ENCODE measurements at places on chromosomes 6 and 20.

DNA sequence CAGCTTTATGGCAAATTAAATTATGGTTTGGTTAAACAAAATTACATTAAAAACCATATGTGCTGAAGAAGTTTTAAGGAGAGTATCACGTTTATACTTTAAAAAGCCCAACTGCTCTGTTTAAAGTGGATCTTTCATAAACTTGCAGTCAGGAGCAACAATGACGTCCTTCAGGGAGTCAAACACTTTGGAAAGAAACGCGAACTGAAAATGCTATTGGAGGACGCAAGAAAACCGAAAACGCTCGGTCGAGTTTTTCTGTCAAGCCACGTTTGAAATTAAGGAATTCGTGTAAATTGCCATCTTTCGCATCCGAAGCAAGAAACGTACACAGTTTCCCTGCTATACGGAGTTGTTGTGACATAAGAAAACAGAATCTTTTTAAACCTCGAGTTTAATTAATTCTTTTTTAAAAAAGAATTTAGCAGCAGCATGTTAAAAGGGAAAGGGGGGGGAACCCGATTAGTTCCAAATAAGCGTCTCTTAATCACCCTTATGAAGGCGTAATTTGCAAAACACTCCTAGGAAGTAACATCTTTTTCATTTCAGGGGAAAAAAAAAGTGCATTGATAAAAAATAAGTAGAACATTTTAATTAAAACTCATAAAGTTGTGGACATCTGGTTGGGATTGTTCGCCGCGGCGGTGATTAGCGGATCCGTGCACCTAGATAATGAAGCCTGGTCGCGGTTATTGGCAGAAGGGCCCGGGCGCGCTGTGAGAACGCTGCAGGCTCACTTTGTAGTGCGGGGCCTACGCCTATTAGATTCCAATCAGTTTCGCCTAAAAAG, 295.4 kb downstream of the TFAP2C start:
- no peak for DNase-seq

GRCh38 chr6:17656644-17657043, 50.1 kb downstream of the NUP153 start:
- DNase-seq: no peak

DNA sequence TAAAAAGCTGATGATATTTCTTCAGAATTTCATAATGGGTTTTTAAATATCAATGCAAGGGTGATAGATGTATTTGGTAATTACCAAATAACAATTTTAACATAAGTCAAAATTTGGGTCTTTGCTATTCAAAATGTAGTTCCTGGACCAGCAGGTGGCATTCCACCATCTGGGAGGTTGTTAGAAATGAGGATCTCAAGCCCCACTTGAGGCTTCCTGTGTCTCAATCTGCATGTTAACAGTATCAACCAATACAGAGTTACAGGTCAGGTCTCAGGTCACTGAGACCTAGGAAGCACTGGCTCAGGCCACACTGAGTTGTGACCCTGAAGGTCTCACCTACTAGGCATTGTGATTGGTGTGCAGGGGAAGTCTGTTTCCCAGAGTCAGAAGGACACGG, 57.2 kb upstream of the MTRF1L start:
- DNase-seq: no peak

GRCh38 chr6:90469906-90470305, 117.0 kb downstream of the MAP3K7 start:
- no peak for DNase-seq

GRCh38 chr6:50591135-50591534, 122.2 kb upstream of the TFAP2D start:
- DNase-seq: no peak

GRCh38 chr20:63652192-63652980, 838 bp downstream of the STMN3 start:
- no peak for DNase-seq

- no peak for DNase-seq
Observed at GRCh38 chr20:37352608-37352980, 6.7 kb downstream of the SRC start.

- DNase-seq: no peak
Observed at GRCh38 chr6:960356-960755, 267.4 kb upstream of the EXOC2 start.

- DNase-seq: no peak
Observed at GRCh38 chr6:158911746-158912480, 88.1 kb downstream of the RSPH3 start.

DNA sequence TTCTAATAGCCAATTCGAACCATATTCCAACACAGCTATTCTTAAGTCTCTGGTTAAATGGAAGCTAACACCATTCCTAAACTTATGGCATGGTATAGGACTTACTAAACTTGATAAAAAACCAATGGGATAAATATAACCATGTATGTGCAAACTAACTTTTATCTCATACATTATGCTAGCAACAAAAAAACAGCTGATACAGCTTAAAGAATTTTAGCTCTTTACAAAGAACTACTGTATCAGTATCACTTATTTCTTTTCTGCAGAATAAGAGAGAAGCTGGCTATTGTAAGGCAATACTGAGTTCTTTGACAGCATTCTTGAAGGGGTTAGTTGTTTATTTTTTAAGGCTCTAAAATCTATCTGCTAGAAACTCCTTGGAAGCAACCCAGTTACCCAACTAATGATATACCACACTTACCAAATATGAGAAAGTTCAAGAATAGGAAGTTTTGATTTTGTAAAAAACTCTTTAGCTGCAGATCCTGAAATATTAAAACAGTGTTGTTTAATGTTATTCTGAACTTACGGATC, 44.9 kb downstream of the REPS1 start:
- no peak for DNase-seq

DNA sequence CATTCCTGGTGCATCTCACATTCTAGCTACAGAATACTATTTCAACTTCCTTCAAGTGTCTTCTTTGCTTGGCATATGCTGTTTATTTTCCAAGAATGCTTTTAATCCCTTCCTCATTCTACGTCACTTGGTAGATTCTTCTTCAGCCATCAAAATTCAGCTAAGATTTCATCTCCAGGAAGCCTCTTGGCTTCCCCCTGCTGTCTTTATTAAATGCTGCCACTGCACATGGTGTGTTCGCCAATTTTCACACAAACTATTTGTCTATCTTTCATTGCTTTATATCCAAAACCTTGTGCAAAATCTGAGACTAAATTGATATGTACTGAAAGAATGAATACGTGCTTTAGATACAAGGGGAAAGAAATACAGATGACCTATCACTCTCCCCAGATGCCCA, 253.0 kb downstream of the RFPL4B start:
- DNase-seq: no peak

DNA sequence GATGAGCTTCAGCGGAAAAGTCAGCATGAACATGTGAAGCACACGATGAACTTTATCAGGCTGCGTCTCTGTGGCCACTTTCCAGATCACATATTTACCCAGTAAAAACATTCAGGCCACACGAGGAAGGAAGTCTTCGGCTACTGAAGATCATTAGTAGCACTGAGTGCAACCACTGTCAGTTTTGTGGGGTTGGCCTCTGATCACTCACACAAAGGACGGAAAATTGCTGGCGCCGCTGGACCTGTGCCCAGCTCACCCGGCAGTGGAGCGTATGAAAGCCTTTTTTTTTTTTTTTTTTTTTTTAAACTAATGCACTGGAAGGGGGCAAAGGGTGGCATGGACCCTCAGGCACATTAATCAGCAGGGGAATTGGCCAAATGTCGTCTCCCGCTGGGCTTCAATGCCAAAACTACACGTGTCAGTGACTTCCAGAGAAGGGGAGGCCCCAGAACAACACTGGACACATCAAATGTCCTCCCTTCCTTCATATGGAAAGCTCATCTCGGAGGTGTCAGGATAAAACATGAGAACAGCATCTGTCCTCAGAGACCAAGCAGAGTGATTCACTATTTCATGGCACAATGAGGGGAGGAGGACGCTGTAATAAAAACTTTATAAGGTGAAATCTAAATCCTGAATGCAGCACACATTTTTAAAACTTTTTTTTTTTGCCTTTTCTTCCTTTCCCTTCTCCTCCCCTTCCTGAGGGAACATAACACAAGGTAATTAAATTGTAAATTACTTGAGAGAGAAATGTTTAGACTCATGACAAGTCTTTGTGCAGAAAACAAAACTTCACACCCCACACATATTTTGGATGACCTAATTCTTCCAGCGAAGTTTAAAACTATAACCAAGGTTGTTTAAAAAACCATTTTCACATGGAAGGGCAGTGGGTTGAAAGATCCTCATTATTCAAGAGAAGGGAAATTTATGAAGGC, 223.4 kb downstream of the FOXC1 start:
- no peak for DNase-seq

DNA sequence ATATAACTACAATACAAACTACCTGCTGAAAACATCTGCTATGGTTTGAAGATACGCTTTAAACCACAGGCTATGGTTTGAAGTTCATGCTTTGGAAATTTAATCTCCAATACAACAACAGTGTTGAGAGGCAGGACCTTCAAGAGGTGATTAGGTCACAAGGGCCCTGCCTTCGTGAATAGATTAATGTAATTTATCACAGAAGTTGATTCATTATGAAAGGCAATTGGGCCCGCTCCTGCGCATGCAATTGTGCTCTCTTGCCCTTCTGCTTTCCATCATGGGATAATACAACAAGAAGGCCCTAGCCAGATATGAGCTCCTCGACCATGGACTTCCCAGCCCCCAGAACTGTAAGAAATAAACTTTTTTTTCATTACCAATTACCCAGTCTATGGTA, 21.2 kb downstream of the REPS1 start:
- DNase-seq: no peak

- no peak for DNase-seq
Observed at GRCh38 chr6:170085475-170086401, 205.1 kb downstream of the DLL1 start.

GRCh38 chr6:169961772-169962561, 210.5 kb downstream of the ERMARD start:
- no peak for DNase-seq

DNA sequence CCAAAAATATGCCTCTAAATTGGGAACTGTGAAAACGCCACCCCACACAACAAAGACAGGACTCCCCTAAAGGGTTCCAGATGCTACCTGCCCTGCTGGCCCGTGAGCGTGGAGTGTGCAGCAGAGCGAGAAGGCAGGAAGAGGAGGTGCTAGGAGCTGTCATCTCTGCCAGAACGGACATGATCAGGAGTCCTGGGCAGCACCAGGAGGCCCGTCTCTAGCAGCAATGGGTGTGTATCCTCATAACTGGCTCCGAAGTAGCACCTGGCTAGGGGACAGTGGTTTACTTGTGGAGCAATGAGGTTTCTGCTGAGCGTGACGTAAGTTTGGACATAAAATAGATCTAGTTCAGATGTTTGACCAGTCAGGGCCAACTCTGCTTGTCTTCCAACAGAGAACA, 226.0 kb downstream of the CDH4 start:
- DNase-seq: no peak

DNA sequence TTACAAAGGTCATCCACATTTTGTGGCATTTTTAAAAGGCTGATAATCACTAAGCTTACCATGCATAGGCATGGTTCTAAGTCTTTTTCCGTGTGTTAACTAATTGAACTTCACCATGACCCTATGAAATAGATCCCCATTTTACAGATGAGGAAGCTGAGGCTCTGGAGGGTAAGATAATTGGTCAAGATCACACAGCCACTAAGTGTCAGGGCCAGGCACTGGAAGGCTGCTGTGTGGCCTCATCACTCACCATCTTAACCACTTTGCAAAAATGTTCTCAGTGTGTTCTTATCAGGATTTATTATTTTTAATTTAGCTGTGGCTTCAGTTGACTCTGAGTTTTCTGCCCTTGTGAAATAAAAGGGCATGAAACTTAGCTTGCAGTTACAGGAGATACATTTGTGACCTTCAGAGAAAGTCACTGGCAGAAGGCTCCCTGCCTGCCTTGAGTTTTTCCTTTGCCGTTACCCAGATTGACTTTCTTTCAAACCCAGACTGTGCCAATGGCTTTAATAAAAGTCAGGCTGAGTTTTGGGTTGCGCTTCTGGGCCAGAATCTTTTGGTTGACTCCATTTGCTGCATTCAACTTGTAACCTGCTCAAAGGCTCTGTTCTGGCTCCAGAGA, 82.0 kb downstream of the EZR start:
- no peak for DNase-seq

DNA sequence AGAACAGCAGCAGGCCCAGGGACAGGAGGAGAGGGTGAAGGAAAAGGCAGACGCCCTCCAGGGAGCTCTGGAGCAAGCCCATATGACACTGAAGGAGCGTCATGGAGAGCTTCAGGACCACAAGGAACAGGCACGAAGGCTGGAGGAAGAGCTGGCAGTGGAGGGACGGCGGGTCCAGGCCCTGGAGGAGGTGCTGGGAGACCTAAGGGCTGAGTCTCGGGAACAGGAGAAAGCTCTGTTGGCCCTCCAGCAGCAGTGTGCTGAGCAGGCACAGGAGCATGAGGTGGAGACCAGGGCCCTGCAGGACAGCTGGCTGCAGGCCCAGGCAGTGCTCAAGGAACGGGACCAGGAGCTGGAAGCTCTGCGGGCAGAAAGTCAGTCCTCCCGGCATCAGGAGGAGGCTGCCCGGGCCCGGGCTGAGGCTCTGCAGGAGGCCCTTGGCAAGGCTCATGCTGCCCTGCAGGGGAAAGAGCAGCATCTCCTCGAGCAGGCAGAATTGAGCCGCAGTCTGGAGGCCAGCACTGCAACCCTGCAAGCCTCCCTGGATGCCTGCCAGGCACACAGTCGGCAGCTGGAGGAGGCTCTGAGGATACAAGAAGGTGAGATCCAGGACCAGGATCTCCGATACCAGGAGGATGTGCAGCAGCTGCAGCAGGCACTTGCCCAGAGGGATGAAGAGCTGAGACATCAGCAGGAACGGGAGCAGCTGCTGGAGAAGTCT, 25.5 kb downstream of the C20orf173 start:
- DNase-seq: no peak

- DNase-seq: no peak
Observed at GRCh38 chr6:63558278-63558677, 14.0 kb upstream of the LOC128125822 start.

GRCh38 chr6:45540375-45540920, 162.7 kb upstream of the SUPT3H start:
- no peak for DNase-seq
